ENCODE measurements at places on chromosomes 4 and X.

DNA sequence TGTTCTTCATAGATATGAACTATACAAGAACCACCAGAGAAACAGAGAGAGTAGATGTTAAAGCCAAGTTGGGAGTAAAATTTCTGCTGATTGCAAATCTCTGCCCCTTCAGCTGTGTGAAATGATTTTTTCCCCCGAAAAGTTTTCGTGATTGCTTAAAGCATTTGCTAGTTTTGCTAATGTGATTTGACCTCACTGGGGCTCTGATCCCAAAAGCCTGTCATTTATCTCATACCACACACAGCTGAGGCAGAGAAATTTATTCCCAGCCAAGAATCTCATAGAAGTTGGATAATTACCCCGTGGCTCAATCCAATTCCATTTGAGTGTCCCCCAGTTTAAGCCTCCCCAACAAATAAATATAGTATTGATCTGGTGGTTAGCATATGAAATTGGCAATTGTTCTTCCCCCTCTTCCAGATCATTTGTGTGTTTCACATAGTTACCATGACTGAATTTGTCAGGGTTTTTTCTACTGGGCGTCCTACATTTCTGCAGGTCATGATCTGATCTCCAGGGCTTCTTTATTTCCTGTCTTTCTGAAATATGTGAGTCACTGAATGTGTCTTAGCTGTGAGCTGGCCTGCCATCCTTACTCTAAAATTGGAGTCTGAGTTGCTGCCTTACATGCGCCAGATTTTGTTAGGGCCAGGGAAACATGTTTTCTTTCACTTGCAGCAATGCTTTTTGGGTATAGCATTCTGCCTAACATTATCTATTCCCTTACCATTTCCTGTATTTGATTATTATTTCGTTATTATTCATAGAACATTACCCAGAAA, 167.5 kb upstream of the FRMPD4 start:
- no peak for ATAC-seq

DNA sequence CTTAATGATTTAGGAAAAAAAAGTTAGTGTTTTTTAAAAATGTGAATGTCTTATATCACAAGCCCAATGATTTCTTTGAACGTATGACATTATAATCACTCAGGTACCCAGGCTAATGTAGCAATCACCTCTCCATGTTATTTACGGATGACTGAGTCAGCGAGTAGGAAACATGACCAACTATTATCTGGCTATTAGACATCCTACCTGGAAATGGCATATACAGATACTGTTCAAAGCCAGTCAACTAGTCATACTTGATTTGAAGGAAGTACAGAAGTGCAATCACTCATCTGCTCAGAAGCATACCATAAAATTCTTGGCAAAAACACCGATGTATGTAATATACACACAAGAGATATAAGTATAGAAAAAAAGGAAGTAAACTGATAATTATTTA, 732.5 kb downstream of the ARAP2 start:
- ATAC-seq, result no peak

GRCh38 chr4:87003266-87003665, 68.5 kb downstream of the AFF1 start:
- ATAC-seq, result no peak

GRCh38 chr4:10094841-10095240, 21.8 kb downstream of the WDR1 start:
- no peak for ATAC-seq

- ATAC-seq, result no peak
These were observed 27.5 kb downstream of the CCDC149 start for GRCh38 chr4:24885342-24885741.

DNA sequence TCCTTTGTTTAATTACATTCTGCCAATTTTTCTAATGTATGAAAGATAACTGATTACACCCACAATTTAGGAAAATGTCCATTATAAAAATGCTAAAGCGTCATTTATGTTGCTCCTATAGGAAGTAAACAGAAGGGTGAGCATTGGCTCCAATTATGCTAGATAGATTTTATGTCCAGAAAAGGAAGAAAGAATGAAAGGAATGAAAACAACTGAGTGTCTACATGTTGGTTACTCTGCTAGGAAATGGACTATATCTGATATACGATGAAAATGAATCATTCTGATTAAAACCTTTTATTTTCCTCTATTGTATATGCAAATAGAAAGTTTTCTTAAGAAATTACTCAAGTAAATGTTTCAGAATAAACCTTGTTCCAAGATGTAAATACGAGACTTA, 1.6 kb downstream of the ENAM start:
- no peak for ATAC-seq

DNA sequence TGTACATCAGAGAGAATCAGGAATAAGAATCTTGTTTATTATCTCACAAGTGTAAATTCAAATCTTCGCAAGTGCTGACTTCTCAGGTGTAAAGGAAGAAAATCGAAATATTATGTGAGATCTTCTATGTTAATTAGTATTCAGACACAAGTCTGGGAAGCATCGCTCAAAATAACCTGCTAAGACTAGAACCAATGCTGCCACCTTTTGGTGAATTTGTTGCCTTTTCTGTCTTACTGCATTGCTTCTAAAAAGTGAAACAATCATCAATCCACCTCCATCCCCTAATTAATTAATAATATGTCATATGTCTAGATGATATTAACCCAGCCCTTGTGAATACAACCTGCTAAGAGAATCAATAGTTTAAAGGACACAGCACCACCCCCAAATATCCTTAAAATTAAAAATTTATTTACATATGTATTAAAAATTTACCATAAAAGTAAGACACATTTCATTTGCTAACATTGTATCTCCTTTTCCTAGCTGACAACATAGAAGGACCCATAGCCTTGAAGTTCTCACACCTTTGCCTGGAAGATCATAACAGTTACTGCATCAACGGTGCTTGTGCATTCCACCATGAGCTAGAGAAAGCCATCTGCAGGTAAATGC, 3.5 kb downstream of the EPGN start:
- ATAC-seq, result no peak

GRCh38 chr4:4884611-4885010, 25.1 kb downstream of the MSX1 start:
- no peak for ATAC-seq

- ATAC-seq, result no peak
These were observed 40.1 kb downstream of the FAM241A start for GRCh38 chr4:112185334-112185733.

DNA sequence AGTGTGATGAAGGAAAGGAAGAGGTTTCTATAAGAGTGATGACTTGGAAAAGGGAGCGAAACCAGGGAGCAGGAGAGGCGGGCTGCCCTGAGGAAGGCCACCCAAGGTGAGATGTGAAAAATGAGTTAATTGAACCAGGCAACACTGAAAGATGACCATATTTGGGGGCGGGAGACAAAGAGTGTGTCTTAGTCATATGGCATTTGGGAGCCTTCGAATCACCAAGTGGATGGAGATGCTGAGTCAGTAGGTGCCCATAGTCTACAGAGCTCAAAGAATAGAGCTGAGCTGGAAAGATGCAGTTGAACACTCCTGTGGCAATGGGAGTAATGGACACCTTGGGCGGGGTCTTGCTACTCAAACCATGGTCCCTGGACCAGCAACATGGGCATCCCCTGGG, 8.3 kb upstream of the TLR8 start:
- no peak for ATAC-seq

- no peak for ATAC-seq
These were observed 72.0 kb downstream of the PRPS1 start for GRCh38 chrX:107700317-107700774.

DNA sequence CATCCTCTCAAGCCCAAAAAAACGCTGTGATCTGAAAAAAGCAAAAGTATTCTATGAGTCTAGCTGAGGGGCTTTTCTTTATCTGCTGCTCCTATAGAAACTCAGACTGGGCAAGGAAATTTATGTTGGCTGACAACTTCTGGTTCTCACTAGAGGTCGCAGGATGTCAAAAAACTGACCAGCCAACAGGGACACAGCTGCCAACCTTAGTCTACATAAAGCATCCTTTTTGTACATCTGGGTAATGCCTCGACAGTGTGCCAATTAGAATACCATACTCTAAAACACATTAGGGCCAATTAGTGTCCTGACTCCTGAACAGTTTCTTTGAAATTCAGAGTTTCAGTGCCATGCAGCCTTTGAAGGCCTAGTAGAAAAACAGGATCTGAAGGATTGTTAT, 8.8 kb upstream of the TLL1 start:
- ATAC-seq, result no peak

- no peak for ATAC-seq
These were observed 34.0 kb downstream of the INPP4B start for GRCh38 chr4:142812091-142812490.

DNA sequence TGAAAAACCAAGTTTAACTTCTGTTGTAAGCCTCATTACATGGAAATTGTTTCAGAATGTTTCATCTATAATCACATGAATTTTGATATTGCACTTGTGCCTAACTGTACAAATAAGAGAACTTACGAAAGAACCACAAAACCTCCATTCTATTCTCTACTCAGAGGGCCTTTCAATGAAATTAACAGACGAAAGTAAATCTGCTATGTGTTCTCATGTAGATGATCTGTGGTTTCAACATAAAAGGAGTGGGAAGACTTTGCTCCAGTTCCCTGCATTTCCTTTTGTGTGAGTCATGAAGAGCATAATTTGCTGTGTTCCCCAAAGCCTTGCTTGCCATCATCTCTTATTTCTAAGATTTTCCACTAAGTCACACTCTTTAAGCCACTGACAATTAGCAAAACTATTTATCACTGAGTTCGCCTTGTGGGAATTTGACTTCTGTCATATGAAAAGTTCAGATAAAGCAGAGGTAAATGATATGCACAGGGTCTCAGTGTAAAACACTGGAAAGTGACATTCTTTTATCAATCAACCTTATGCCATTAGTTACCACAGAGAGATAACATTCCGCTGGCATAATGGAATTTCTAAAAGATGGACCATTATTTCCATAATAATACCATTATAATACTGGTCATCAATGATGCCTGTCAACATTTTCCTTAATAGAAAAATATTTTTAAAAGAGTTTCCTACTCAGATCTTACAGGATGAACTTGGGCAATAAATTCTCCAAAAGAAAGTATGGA, 329.8 kb downstream of the NR3C2 start:
- ATAC-seq, result no peak

DNA sequence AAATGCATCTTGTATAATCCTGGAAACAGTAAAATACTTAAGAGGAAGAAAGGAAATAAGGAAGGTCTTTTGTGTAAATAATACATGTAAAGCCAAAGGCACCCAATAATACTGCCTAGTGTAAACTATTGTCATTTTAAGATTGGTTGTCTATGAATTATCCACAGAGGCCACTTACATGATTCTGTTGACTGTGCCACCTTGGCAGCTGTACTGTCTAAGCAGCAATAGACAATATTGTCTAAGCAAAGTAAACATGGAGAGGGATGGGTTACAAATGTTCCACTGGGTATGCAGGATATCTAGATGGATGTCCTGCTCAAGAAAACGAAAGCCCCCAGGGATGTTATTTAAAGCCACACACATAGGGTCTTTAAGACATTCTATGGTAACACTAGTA, 19.4 kb downstream of the BEND4 start:
- ATAC-seq, result no peak

GRCh38 chrX:46695491-46695890, 63.4 kb downstream of the SLC9A7 start:
- no peak for ATAC-seq

DNA sequence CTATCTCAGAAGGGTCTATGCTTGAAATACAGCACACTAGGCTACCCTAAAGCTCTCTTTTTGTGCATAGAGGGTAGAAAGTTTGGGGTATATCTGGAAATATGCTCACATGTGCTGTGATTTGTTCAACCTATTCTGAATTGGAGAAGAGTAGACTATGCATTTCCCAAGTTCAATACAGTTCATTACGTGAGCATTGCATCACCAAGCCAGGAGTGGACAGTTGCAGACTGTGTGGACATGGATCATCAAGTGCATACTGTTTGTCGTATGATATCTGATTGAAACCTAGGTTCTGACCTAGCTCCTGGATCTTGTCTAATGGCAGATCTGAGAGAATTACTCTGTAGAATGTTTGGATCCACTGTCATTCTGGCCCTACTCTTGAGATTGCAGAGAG, 161.1 kb downstream of the FRAS1 start:
- no peak for ATAC-seq

DNA sequence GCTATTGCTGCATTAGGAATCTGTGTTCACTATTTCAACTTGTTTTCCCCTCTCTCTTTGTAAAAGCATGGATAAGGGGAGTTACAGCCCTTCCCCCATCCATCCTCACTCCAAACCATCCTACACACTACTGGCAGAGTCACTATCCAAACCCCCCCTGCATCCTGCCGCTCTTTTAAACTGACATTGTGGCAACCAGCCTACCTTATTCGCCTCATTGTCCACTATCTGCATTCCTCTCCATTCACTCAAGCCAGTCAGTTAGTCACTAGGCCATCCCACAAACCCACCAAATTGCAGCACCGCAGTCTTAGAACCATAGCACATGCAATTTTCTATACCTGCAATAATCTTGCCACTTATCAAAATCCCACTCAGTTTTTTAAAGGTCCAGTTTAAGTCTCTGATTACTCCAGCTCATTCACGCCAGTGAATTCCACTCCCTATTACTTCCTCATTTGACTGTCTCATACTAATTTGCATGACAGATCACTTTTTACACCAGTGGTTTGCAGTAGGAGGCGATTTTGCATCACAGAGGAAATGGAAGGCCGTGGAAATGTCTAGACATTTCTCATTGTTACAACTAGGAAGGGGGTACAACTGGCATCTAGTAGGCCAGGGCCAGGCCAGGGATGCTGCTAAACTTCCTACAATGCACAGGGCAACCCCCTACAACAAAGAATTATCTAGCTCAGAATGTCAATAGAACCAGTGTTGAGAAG, 181.8 kb downstream of the HS6ST2 start:
- ATAC-seq, result no peak

DNA sequence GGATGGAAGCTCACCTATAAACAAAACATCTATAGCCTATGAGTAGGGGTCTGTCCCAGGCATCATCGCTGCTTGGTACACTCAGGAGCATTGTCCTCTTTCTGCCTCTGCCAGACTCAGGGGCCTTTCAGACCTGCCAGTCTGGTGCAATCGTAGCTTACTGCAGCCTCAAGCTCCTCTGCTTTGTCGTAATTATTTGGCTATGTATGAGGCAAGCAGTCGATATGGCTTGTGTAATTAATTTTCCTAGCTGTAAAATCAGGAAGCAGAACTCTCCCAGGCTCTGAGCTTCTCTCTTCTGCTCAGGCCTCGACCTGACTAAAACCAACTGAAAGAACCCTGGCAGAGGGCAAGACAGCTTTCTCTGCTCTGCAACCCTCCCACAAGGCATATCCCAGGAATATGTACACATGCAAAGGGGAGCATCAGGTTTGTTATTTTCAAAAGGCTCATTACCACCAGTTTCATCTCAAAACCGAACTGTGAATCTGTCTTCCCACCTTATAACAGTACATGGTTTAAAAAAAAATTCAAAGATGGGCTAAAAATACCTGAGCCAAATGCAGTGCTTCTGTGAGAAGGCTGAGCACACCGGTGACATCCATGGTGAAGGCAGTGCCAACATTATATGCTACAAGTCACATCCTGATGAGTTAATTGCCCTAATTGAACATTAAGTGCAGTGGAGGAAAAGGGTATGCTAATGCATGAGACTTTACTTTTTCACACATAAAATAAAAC, 309.2 kb upstream of the EMCN start:
- no peak for ATAC-seq

Data from stimulated activated memory B cell treated with anti-CD40 and anti-IgM and Interleukin-4, amounts not matched to agents 10 μg/mL and 1 μg/mL and 100 μg/mL, for 72 hours (primary cell).